Cortex of kidney (tissue), 1 donor: ENCODE measurements at places on chromosomes 2 and 18.

- no peak for DNase-seq
Observed at GRCh38 chr18:59056706-59057492, 82.8 kb upstream of the SEC11C start.

DNA sequence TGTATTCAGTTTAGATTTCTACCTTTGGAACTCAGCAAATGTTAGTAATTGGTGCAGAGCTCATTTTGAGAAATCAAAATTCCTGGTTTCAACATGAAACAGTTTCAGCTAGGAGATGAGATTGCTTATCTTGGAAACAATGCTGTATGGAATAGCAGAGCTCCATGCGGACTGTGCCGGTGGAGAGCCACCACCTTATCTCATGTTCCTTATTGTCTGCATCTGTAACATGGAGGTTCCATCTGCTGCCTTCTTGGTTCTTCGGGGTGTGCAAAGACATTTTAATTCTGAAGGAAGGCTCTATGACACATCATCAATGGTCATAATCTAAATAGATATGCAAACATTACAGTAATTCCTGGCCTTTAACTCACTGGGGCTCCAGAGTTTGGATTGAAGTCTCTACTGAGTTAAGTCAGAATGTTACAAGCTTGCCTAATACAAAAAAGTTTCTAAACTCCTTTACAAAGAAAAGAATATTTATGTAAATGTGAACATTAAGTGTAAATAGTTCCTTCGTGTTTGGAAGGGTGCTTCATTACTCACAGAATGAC is 65.3 kb downstream of the PRKRA start:
- DNase-seq = no peak

DNA sequence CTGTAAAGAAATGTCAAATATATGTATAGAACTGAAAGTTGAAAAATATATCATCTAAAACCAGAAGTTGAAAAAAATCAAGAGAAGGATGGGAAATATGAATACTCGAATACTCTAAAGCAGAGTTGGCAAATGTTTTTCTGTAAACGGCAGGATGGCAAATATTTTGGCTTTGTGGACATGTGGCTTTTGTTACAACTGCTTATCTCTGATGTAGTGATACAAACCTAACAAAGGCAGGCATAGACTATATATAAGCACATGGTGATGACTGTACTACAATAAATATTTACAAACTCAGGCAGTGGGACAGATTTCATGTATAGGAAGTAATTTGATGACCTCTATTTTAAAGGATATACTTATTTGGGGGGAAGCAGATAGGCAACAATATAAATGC is 224.6 kb upstream of the LRRTM4 start:
- DNase-seq = no peak

- no peak for DNase-seq
Observed at GRCh38 chr2:135944625-135945024, 40.8 kb downstream of the DARS1 start.

DNA sequence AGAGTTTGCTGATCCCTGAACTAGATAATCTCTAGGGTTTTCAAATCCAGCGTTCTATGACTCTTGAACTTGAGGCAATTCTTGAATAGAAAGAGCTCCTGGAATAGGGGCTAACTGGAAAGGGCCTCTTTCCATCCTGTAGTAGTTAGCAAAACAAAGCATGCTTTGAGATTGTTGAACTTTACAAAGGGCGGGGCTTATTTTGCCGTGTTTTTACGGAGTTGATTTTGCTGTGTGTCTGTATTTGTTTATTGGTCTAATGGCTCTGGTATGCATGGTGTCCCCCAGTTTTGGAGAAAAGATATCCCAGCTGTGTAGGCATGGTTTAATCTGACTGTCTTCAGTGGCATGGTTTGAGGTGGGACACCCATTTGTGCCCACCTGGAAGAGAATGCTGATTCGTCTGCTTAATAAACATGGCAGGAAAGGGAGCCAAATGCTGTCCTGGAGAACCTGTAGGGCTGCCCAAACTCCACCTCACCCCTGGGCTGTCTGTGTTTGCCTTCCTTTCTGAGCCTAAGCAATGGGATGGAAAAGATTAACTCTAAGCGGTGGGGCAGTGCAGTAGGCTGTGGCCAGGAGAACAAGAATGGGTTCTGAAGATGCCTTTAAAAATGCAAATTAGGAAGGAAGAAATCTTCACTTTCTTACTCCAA is 74.1 kb upstream of the FOSL2 start:
- DNase-seq = no peak

DNA sequence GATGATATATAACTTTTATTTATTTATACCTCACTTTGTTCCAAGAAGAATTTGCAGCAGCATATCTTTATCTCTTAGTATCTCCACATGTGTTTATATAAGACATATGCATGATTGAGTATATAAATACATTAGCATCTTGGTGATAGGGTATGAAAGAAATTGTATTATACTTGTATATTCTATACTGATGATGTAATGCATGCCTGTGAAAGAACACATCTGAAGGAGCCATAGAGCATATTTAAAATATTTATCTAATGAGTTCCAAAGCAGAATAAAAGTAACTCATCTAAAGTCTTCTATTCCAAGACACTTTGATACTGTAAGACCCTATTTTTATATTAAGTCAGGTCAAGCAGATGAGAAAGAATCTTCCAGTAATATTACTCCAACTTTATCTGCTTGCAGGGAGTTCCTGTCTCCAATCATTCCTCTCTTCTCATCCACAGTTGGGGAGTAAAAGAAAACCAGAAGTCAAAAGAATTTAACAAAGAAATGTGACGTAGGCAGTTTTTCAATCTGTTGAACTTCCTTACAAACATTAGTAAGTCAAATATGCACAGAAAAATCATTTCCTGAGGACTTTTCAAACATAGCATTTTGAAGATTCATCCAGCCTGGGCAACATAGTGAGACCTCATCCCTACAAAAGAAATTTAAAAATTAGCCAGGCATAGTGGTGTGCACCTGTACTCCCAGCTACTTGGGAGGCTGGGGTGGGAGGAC is 76.7 kb downstream of the DTNB start:
- no peak for DNase-seq

DNA sequence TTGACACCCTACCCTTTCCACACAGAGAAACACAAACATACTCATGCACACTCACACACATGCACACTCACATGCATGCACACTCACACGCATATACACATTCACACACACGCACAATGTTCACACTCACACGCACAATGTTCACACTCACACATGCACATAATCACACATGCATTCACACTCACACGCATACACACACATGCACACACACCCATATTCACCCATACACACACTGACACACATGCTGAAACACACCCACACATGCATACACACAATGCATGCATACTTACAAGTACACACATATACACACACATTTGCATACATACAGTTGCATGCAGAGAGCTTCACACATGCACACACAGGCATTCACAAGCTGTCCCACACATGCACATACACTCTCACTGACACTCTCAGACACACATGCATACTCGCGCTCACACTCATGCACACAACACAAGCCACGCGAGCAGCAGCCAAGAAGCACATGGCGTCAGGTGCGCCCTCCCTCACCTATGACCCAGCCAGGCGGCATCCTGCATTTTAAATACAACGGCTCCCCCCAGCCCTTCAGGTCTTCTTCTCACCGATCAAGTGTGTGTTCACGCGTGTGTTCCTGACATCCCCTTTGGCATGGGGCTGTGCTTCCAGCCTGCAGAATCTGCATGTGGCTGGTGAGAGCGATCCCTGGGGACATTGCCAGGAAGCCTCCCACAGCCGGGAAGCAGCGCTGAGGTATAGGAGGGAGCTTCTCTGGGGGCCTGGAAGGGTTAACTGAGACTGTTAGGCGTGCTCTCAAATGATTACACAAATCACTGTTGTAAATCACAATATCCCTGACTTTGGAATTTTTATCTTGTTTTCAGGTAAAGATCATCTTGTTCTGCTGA is 195.1 kb downstream of the RTP5 start:
- no peak for DNase-seq

- no peak for DNase-seq
Observed at GRCh38 chr2:182542501-182543258, 115.8 kb upstream of the PDE1A start.

- DNase-seq = no peak
Observed at GRCh38 chr2:210475706-210476105, 853 bp downstream of the LANCL1 start.

DNA sequence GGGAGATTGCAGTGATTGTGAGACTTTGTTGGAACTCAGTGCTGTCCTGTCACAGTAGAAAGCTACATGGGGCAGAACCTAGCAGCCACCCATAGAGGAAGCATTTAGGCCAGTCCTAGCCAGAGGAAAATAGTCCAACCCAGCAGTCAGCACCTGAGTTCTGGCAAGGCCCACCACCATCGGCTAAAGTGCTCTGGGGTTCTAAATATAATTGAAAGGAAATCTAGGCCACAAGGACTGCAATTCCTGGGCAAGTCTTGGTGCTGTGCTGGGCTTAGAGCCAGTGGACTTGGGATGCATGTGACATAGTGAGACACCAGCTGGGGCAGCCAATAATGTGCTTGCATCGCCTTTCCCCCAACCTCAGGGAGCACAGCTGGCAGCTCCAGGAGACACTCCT is 28.9 kb upstream of the ACTR2 start:
- no peak for DNase-seq

GRCh38 chr2:227125506-227125905 is 38.5 kb downstream of the COL4A4 start:
- no peak for DNase-seq

GRCh38 chr2:224039080-224039769 is at the start of gene SERPINE2:
TSS of gene SERPINE2 (minus strand) at chr2:224039286. CDS start at chr2:224001900, 37,386 bp downstream.
- DNase-seq = no peak

GRCh38 chr2:121387591-121388325 is 102.8 kb upstream of the TFCP2L1 start:
- DNase-seq = no peak

DNA sequence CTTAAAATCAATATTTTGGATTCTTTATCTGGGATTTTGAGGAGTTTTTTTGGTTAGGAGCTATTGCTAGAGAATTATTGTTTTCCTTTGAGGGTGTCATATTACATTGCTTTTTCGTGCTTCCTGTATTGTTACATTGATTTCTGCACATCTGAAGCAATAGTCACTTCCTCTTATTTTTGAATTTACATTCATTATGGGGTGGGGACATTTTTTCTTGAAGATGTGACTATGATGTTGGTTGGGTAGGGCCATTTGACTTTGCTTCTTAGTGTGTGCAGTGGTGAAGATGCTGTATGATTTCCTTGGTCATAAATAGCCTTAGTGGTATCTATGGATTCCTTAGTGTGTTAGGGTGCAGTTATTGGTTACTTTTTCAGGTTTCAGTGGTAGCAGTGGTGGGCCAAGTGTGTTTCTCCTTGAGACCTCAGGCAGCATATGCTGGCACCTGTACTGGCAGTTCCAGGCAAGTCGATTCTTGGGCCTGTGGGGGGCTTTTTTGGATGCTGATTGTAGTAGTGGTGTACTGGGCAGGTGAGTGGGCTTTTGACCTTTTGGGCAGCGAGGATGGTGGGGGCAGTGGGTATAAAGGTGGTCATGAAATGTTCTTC is 61.8 kb downstream of the ARHGAP25 start:
- no peak for DNase-seq

GRCh38 chr2:219414857-219415256 is 3.3 kb upstream of the DES start:
- no peak for DNase-seq

DNA sequence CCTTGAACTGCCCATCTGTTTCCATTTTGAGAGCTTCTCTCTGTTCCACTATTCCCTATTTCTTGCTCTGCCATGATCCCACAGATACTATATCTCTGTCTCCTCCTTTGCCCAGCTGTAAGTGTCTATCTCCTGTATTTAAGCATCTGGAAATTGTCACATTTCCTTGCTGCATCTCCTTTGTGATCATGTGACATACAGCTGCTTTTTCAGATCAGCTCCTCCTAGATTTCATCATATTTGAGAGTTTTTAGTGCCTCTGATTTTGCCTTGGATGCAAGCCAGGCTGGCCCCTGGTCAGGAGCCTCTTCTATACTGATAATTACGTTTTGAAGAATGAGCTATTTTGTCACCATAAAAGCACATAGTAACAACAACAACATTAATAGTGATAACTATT is 131.7 kb upstream of the TNP1 start:
- DNase-seq = no peak

- DNase-seq = no peak
Observed at GRCh38 chr2:3913166-3913565, 209.8 kb downstream of the DCDC2C start.

- no peak for DNase-seq
Observed at GRCh38 chr2:26493566-26493965, 15.6 kb upstream of the OTOF start.

GRCh38 chr2:175575346-175576258 is 394.1 kb upstream of the ATP5MC3 start:
- DNase-seq = no peak

- no peak for DNase-seq
Observed at GRCh38 chr18:48565105-48565504, 26.3 kb downstream of the CTIF start.

- no peak for DNase-seq
Observed at GRCh38 chr2:33047939-33048338, 101.2 kb downstream of the LTBP1 start.

- DNase-seq = no peak
Observed at GRCh38 chr18:23377669-23378301, 75.3 kb upstream of the RIOK3 start.

DNA sequence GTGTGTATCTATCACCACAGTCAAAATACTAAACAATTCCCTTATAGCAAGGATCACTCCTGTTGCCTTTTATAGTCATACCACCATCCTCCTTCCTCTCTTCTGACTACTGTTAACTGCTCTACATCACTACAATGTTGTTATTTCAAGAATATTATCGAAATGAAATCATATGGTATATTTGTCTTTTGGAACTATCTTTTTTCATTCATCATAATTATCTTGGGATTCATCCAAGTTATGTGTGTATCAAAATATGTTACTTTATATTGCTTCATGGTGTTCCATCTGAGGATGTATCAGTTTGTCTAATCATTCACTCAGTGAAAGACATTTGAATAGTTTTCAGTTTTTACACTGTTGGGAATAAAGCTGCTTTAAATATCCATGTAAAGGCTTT is 1423.0 kb upstream of the PIK3C3 start:
- no peak for DNase-seq

DNA sequence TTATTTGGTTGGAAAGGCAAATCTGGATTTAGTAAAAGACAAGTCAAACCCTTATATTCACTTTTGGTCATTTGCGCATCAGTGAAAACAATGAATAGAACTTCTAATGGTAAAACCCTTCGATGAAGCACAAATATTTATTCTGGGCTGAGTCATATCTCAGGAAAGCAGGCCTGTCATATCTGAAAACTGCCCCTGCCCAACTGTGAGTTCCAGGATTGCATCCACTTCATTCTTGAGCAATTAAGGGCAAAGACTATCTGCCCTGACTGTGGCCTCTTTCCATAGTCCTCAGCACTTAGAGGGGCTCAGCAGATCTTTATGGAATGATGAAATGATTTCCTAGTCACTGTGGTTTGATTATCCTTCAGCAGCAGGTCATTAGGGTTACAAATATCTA is 795.2 kb upstream of the ID2 start:
- no peak for DNase-seq

- DNase-seq = no peak
Observed at GRCh38 chr18:677951-678381, 20.5 kb downstream of the TYMS start.

DNA sequence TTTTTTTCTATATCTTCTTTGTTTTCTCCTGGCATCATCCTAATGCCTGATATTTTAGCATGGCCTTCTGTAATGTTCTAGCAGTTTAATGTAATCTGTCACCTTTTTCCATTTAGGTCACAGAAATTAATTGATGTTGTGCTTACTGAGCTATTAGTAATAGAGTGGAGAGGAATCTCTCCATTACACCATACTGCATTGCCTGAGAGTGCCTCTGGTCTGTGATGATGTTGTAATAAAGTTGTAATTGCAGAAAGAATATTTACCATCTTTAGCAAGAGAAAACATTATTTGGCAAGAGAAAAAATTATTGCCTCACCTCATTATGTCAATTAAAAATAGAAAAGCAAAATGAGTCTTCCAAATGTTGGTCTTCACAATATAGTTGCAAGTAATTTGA is 213.2 kb downstream of the KCNJ3 start:
- no peak for DNase-seq
